Astrocyte of the cerebellum (primary cell): ENCODE measurements at places on chromosomes 6 and 20.
A peak's percentile ranks its signal among the peaks of the same experiment; 100 is the strongest.

- DNase-seq, result no peak
Observed at GRCh38 chr20:36924167-36925045, 27.1 kb downstream of the SAMHD1 start.

DNA sequence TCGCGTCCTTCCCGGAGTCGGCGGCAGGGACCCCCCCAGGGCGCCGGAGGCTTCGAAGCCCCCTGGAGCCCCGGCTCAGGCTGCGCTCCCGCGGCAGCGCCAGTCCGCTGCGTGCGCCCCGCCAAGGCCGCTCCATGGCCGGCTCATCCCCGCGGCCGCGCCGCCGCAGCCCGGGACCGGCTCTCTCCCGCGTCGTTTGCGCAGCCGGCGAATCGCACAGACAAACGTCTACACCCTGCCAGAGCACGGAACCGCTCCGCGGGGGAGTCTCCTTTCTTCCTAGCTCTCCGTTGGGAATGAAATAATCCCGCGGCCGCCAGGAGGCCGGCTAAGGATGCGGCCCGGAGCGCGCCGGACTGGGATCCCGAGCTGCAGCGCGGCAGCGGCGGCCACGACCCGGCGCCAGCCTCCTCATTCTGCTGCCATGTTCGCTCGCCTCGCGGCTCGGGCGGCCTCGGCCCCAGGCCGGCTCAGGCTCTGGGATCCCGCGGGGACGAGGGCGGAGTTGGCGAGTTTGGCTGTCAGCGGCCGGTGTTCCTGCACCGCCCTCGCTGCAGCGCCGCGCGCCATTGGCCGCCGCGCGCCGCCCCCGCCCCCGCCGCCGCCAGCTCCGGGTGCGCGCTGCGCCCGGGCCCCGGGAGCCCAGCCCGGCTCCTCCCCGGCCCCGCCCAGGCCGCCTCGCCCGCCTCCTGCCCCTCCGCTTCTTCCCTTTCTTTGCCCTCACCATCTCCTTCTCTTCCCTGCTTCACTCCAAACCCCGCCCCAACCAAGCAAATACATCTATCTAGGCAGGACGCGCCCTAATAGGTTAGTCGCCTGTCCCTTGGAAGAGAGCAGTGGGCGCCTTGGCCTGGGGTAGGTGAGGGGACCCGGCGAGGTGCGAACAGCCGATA lies at the start of gene GFOD1:
Gene GFOD1, minus strand, starts transcription at position 479 of the 893 bp plus-strand sequence. CDS start 710 bp downstream, outside the sequence.
- peak; percentile 60 for DNase-seq

DNA sequence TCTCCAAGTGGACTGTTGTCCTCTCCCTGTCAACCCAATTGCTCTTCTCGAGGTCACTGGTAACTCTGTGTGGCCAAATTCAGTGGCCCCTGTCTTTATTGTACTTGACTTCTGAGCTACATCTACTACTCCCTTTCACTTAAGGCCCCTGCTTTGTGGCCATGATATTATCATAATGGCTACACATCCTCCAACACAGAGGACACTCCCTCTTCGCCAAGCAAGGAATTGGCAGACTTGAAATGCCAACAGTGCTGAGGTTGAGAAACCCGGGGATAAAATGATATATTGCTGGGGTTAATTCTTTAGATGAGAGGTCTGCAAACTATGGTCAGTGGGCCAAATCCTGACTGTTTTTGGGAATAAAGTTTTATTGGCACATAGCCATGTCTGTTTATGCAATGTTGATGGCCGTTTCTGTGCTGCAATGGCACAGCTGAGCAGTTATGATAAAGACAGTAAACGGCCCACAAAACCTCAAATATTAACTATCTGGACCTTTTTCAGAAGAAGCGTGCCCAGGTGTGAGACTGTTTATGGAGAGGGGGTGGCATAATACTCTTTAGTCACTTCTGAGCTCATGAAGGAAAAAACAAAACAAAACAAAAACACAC lies 12.0 kb upstream of the MRPS10 start:
- DNase-seq, result no peak

DNA sequence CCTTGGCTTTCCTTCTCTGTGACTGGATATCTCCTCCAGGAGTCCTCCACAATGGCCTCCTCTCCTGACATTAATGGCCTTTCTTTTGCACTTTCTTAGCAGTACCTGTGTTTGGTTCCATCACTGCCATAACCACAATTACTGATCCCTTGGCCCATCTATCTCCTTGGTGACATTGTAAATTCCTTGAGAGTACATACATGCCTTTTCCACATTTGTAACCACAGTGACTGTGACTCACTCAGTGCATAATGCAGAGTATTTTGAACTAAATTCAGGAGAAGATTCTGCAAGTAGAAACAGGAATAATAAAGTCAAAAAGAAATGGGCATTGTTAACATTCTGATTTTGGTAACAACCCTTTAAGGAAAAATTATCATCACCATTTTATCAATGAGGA lies 197.2 kb upstream of the SOX4 start:
- peak; percentile 53 for DNase-seq

DNA sequence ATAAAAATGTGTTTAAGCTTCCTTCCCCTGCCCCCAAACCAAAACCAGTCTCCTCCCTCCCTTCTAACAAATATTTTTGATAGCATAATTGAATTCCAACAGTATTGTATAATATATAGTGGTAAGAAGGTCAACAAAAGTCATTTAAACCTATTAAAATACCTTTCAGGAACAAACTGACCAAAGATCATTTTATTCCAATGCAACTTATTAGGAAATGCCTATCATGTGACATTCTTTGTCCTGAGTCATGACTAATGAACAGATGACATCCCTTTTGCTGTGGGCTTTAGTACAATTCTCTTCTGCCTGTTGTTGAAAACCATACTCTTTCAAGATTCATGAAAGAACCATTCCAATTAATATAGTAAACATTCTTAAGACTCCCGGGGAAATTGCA lies 51.5 kb upstream of the TRAF3IP2 start:
- DNase-seq, result no peak

- DNase-seq, result peak; percentile 8
Observed at GRCh38 chr6:155561257-155561965, 105.8 kb upstream of the NOX3 start.

DNA sequence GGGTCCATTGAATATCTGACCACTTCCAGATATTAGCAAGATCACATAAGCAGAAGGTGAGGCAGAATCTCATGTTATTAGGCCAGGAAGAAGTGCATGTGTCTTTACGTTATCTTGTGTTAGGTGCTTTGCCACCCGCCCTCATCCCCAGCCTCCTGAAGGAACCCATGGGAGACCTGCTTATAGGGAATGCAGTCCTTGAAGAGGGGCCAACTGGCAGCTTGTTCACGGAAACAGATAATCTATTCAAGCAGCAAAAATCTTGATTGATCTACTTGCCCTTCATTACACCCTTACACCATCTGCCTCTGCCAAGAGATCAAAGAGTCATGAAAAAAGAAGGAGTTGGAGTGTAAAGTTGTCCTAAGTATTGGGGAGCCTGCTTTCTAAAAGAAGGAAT lies 576.4 kb downstream of the HTR1B start:
- no peak for DNase-seq

- peak; percentile 5 for DNase-seq
Observed at GRCh38 chr6:62150048-62150663, 135.9 kb downstream of the KHDRBS2 start.

DNA sequence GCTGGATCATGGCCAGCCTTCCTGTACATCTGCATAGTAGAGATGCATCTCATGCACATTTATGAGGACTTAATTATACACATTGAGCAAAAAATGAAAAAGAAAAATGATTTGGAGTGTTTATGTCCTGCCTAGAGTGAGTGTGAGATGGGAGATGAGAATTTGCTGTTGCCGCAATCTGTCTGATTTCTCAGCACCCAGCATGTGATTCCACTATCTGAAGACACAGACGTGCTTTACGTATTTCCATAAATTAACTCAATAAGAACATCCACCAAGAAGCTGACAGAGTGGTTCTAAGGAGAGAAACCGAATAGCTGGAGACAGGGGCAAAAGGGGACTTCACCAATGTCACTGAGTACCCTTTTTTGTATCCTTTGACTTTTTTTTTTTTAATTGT lies 15.2 kb downstream of the EDEM2 start:
- DNase-seq, result no peak
